ENCODE measurements at places on chromosomes 11 and 22. TPM values are rescaled to one million over a fixed set of nuclear protein-coding genes. Genes with fewer than 3 reads are reported as not detected.

Gene PTPN5
- total RNA-seq, result 0.02 TPM

Gene JAML
- not detected for total RNA-seq

Gene PLAAT5
- total RNA-seq, result not detected

Gene OR56A3
- total RNA-seq, result not detected

Gene ART5
- total RNA-seq, result 0.33 TPM

Gene TYR
- not detected for total RNA-seq

Gene MCHR1
- not detected for total RNA-seq

Gene OVOL1
- total RNA-seq, result not detected

Gene NRIP3
- 1.1 TPM for total RNA-seq

Gene KRTAP5-10
- not detected for total RNA-seq

Gene POLD3
- total RNA-seq, result 21.2 TPM

Gene CCDC188
- not detected for total RNA-seq

Gene LMF2
- total RNA-seq, result 30.4 TPM

Gene MS4A15
- total RNA-seq, result not detected

Gene ANO1
- 1.1 TPM for total RNA-seq

Gene MCM5
- 75.8 TPM for total RNA-seq

Gene ELFN2
- total RNA-seq, result 5.8 TPM

Gene NAALADL1
- total RNA-seq, result not detected

Gene MMP1
- total RNA-seq, result 1.2 TPM

Gene DYNC2H1
- 7.6 TPM for total RNA-seq

Gene BEST1
- 5.8 TPM for total RNA-seq

Gene INPPL1
- 80.9 TPM for total RNA-seq

Gene SHANK2
- 10.5 TPM for total RNA-seq

Gene MN1
- total RNA-seq, result 3.0 TPM

Gene SLC37A2
- total RNA-seq, result 0.15 TPM

Gene CCDC134
- 3.3 TPM for total RNA-seq

Gene TMEM191B
- total RNA-seq, result 0.26 TPM

Gene SLC22A12
- not detected for total RNA-seq

Gene KDM4D
- 0.43 TPM for total RNA-seq

Gene MISFA
- total RNA-seq, result 2.0 TPM

Gene SLC22A9
- total RNA-seq, result not detected

Gene ADM
- 127 TPM for total RNA-seq

Gene DDI1
- total RNA-seq, result not detected

Gene PLAAT2
- not detected for total RNA-seq

Gene PRRG4
- total RNA-seq, result 0.58 TPM

Gene MPEG1
- not detected for total RNA-seq

Gene MUC5AC
- total RNA-seq, result 3.8 TPM

Gene MPPED1
- total RNA-seq, result not detected

Gene TSKU
- total RNA-seq, result 202 TPM

Gene USP35
- 7.6 TPM for total RNA-seq

Gene LINC01488
- not detected for total RNA-seq

Gene LMNTD2
- 3.0 TPM for total RNA-seq

Gene SAA1
- total RNA-seq, result not detected

Gene CABP2
- not detected for total RNA-seq
